ENCODE measurements at places on chromosomes 12 and 14.

- no peak for DNase-seq
Observed at GRCh38 chr12:103457471-103457870, 38.3 kb downstream of the C12orf42 start.

- DNase-seq = no peak
Observed at GRCh38 chr12:128813392-128813791, 10.4 kb downstream of the SLC15A4 start.

GRCh38 chr14:96658611-96659010 is 138.6 kb upstream of the VRK1 start:
- DNase-seq = no peak

DNA sequence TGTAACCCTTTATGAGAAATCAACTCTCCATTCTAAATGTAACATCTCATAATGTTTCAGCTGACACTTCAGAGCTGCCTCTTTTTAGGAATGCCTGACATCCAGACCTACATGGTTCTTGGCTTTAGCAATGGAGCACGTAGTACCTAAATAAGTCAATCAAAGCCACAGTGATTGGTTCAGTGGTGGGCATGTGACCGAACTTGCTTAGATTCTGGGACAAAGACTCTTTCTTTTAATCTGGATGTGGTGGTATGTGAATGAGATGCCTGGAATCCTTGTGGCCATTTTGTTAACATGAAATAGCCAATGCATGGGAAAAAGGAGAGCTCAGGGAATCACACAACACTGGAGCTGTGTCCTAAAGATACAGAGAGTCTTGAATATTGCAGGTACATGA is 11.8 kb downstream of the GPR65 start:
- no peak for DNase-seq

- DNase-seq = no peak
Observed at GRCh38 chr14:75437201-75438143, 9.7 kb downstream of the JDP2 start.

- no peak for DNase-seq
Observed at GRCh38 chr12:34340534-34341361, 318.5 kb downstream of the ALG10 start.

DNA sequence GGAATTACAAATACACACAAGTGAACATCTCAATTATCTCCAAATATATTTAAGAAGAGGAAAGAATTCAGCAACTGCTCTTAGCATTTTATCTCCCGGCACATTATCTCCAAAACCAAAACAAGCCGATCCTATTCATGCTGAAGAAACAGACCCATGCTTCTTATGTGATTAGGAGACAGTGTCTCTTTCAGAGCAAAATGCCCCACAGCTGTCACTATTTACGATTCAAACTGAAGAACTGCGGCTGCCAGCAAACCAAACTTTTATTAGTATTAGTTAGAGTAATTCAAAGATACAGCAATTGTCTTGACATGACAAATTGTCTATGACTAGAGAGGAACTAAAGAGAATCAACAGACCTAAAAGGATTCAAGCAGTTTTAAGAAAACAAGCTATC is 79.4 kb downstream of the SETD3 start:
- DNase-seq = no peak

DNA sequence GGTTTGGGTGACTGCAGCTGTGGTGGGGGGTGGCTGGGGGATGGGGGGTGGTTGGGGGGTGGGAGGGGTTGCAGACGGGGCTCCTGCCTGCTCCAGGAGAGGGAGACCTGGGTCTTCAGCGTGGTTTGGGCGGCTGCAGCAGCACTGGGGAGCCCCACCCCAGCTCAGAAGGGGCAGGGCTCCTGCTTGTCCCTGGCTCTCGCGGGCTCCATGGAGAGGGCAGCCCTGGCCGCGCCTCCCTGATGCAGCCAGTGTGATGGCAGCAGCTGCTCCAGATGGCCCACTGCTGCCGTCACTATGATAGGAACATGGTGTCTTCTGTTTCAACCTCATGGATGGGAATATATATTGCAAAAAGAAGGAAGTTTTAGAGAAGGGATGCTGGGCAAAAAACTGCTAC is 22.9 kb downstream of the TRHDE start:
- DNase-seq = no peak

Measured in ELF-1 (cell line).